ENCODE measurements at places on chromosomes 5 and 9.
A peak's percentile ranks its signal among the peaks of the same experiment; 100 is the strongest.

DNA sequence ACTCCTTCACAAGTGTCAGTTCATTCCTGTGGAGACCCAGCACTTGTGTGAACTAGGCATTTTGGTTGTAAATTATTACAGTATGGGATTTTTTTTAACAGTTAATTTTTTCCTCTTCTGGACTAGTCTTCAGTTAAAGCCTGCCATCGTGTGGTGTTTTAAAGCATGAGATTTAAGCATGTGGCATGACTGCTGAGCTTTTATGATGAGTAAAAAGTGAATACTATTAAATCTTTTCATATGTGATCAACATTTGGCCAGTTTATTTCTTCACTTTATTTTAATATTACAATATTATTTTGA is 25.0 kb downstream of the LMNB1 start:
- DNase-seq, result no peak

DNA sequence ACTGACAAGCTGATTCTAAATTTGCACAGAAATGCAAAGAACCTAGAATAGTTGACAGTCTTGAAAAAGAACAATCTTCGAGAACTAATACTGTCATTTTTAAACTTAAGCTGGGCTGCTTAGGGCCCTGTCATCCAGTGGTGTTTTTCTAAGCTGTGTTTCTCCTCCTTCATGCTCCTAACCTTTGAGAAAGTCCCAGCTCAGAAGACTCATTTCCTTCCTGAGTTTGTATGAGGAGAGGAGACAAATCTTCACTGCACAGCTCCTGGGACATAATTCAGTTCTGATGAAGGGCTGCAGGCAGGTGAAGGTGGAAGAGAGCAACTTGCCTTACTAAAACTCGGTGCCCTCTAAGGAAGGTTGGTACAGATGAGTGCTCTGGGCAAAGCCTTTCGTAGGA is 109.5 kb upstream of the ANKRD55 start:
- DNase-seq, result no peak

GRCh38 chr5:79263290-79263689 is 27.4 kb downstream of the JMY start:
- DNase-seq, result no peak

GRCh38 chr5:174559141-174559540 is 165.2 kb upstream of the MSX2 start:
- DNase-seq, result no peak

- no peak for DNase-seq
Measured at GRCh38 chr5:5588887-5589826, 166.7 kb downstream of the ICE1 start.

DNA sequence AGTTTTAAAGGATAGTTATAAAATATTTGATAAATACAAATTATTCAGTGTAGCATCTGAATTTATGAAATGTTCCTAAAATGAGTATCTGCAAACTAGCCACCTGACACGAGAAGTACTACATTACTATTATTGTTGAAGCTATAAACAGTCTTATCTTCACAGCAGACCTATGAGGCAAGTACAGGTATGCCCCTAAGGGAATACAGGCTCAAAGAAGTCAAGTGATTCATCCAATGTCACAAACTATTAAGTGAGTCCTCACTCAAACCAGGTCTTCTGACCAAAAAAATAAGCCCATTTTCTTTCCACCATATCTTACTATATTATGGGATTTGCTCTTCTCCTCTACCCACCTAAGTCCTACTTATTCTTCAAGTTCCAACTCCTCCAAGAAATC is 28.7 kb downstream of the STRBP start:
- DNase-seq, result no peak

- no peak for DNase-seq
Measured at GRCh38 chr9:68808338-68808890, 103.4 kb downstream of the PIP5K1B start.

DNA sequence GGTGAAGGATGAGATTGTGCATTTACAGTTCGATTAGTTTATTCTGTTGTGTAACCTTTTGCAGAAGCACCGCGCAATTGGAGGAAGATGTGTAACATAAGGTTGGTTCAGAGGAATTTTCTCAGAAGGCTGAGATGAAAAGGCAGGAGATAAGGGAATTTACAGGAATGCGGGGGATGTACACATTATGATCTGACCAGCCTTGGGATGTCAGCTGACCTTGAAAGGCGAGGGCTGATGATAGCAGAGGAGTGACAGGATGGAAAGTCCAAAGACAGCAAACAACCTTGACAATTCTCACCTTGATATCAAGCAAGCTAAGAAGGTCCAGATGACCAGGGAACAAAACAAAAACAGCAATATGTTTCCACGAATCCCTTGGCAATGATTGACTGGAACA is 88.8 kb downstream of the OTULIN start:
- no peak for DNase-seq

DNA sequence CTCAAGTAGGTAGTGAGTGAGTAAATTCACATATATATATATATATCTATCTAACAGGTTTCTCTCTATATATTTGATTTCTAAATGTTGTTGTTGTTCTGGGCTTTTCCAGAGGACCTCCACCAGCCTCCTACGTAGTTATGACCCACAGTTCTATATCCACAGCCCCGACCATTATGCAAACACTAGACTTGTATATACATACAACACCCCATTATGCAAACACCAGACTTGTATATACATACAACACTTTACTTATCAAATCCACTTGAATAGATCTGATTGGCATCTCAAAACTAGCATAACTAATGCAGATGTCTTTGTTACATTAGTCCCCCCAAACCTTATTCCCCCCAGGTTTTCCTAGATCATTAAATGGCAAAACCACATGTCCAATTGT is 108.7 kb downstream of the JAKMIP2 start:
- DNase-seq, result no peak

DNA sequence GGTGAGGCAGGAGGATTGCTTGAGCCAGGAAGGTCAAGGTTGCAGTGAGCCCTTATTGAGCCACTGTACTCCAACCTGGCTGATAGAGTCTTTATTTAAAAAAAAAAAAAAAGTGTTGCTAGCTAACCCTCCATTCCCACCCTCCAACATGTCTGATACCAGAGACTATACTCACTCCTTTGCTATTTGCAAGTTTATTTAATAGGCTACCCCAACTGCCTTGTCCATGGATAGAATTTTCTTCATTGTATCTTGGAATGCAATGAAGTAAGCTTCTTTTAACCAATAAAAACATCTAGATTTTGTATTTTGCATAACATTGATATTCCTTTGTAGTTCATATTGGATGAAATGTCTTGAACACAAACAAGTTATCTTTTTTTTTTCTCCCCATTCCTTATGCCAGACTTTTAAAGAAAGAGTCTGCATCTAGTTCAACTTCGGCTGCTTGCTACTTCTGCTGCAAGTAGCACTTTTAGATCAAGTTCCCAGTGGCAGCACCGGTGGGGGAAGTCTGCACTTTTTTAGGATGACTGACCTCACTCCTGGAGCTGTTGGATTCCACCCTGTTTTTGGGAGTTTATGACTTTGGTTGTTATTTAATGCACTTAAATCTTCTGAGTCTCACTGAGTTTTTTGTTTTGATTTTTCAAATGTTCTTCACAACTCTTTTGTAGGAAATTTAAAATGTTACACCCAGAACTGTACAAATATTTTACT is 112.5 kb downstream of the UHRF2 start:
- peak; percentile 24 for DNase-seq

DNA sequence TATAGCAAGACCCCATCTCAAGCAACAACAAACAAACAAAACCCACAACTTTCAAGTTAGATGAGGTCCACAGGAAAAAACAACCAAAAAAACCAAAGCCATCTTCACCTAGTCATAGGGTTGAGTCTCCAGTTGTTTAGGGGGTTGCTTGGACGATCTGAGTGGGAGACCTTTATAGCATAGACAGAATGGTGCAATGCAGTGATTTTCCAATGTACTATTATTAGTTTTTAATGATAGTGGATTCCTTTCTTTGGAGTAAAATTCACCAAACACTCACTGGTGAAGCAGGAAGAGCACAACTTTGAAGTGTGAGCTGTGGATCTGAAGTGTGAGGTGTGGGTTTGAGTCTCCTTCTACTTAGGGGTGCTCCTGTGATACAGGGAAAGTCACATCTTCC is 67.0 kb upstream of the KLF9 start:
- DNase-seq, result no peak

GRCh38 chr5:135169753-135170152 is 135.7 kb upstream of the PITX1 start:
- no peak for DNase-seq

GRCh38 chr5:10935536-10935935 is 174.5 kb upstream of the DAP start:
- no peak for DNase-seq

DNA sequence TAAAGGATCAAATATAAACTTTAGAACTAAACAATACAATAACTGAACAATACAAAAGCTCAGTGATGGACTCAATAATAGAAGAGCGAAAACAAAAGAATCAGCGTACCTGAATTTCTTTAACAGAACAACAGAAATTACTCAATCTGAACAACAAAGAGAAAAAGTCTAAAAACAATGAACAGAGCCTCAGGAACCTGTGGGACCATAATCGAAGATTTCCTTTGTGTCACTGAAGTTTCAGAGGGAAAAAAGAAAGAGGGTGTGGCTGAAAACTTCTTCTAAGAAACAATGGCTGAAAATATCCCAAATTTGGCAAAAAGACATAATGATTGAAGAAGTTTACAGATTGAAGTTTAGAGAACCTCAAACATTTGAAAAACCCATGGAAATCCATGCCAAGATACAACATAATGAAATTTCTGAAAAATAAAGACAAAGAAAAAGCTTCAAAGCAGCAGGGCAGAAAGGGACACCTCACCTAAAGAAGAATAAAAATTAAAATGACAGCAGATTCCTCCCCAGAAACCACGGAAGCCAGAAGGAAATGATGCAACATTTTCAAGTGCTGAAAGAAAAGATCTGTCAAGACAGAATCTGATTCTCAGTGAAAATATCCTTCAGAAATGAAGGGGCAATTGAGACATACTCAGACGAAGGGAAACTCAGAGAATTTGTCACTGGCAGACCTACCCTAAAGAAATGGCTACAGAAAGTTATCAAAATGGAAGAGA is 288.8 kb downstream of the ARL15 start:
- DNase-seq, result peak; percentile 15

- DNase-seq, result no peak
Measured at GRCh38 chr5:116234681-116235080, 149.9 kb downstream of the COMMD10 start.

DNA sequence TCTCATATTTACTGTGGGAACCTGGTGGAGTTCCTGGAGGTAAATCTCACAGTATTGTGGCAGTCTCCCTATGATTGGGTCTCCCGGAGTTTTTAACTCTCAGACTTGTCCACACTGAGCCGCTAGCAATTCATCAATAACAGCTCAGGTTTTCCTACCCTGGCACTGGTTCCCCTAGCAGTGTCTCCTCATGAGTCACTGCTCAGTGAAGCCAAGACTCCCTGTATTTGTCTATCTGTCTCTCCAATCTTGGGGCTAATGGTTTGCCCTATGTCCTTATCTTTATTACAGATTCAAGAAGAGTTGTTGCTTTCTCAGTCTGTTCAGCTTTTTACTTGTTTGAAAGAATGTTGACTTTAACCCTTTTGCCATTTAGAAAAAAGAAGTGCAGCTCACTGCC is 176.7 kb upstream of the FGF10 start:
- DNase-seq, result no peak

- no peak for DNase-seq
Measured at GRCh38 chr5:82772281-82772680, 304.9 kb downstream of the TMEM167A start.

DNA sequence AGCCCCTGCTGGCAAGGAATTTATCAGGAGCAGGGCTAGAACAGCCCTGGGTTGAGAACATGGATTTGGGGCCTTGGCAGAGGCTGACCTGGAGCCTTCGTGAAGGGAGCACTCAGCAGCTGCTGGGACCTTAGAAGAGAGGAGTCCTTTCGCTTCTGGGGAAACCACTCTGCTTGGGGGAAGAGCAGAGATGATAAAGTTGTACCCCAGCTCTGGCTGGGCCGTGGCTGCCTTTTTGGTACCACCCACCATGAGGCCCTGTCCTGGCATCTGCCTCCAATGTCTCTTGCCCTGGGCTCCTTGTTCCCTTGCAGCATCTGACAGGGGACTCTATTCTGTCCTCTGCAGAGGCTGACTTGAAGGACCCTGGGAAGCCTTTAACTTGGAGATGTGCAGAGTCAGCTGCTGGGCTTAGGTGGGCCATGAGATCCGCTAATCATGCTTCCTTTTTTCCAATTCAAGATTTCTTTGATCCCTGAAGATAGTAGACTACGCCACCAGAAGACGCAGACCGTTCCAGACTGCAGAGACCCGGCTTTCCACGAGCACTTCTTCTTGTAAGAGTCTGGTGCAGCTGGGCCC is 20.2 kb downstream of the RGS3 start:
- DNase-seq, result no peak

GRCh38 chr9:13358128-13358527 is 78.6 kb upstream of the MPDZ start:
- DNase-seq, result peak; percentile 56

- DNase-seq, result no peak
Measured at GRCh38 chr5:6568383-6568782, 64.5 kb downstream of the NSUN2 start.

GRCh38 chr5:180675036-180675635 is 25.7 kb upstream of the FLT4 start:
- DNase-seq, result no peak

DNA sequence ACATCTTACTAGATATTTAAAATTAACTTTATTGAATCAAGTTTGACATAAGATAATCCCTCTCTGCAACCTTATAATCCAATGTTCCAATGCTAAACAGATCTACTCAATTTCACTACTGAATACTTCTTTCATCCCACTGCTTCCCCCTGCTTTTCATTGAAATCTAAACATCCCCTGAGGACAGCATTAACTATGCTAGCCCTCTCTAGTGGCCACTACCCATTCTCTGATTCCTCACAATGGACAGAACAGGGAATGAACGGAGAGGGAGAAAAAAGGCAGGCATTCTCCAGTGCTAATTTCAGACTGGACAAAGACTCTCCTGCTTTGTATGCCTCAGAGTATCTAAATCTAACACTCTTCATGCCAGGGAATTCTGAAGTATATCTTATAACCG is 54.3 kb upstream of the RGS7BP start:
- no peak for DNase-seq

DNA sequence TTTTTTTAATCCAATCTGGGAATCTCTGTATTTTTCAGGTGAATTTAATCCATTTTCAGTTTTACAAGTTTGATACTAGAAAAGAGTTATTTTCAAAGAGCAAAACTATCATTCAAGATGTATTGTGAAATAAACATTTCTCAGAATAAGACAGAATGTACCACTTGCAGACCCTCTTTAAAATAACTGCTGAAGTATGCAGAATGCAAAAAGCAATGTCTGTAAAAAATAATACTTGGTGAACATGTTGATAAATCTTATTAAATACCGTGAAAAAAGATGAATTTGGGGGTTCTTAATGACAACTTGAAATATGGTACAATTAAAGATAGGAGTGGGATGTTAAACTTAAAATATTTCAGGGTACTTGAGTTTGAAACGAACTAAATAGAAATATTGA is 26.1 kb upstream of the RASA1 start:
- no peak for DNase-seq

- no peak for DNase-seq
Measured at GRCh38 chr5:156376751-156377150, 49.8 kb downstream of the SGCD start.
